Omental fat pad (tissue), 4 donors: ENCODE measurements at places on chromosomes 4 and X. TPM values are rescaled to one million over a fixed set of nuclear protein-coding genes. Genes with fewer than 3 reads are reported as not detected.

GRCh38 chr4:30860978-30861377, 140.8 kb downstream of the PCDH7 start:
- DNase-seq = no peak

GRCh38 chr4:28811025-28811424, 1909.1 kb upstream of the PCDH7 start:
- no peak for DNase-seq

GRCh38 chr4:20323991-20324390, 72.3 kb downstream of the SLIT2 start:
- no peak for DNase-seq

DNA sequence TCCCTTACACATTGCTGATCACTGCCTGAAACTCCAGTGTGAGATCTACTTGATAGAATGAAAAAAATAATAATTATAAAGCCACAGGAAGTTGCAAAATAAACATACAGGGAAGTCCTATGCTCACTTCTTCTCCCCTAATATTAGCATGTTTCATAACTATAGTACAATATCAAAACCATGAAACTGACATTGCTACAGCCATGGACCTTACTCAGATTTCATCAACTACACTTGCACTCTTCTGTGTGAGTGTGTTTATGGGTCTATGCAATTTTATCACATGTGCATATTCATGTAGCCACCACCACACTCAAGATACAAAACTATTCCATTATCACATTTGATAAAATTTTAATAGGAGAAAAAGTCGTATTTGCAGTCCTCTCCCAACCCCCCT, 57.3 kb downstream of the SPINK2 start:
- DNase-seq = no peak

DNA sequence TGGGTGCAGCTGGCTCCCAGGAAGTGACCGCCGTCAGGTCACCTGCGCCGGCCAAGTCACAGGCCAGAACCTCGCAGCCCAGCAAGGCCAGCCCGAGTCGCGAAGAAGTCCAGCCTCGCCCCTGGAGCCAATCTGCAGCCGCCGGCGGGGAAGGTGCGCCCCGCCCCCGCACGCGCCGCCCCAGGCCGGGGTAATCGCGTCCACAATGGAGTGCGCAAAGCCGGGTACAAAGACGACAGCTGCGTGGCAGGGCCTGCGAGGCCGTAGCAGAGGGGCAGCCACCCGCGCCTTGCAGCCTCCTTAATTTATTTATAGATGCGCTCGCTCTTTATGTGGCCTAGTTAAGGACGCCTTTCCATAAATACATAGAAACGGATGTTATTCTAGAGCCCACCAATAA, 139.4 kb upstream of the CPEB2 start:
- no peak for DNase-seq

DNA sequence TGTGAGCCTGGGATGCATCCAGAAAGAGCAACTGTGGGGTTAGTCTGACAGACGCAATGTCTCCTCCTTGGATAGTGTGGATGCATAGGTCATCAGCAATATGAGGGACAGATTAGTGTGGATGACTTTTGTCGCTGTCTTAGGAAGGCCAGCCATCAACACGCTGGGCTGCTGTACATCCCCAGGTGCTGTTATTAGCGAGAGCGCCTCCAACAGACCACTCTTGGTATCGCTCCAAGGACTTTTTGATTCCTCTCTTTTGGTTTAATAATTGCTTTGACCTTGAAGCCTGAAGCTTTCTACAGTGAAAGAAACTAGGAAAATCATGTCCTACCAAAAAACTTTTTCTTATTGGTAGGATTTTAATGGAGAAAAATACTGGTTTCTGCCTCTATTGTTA, 76.7 kb downstream of the TMEM131L start:
- DNase-seq = no peak

GRCh38 chr4:176601124-176601523, 191.6 kb downstream of the VEGFC start:
- DNase-seq = no peak

DNA sequence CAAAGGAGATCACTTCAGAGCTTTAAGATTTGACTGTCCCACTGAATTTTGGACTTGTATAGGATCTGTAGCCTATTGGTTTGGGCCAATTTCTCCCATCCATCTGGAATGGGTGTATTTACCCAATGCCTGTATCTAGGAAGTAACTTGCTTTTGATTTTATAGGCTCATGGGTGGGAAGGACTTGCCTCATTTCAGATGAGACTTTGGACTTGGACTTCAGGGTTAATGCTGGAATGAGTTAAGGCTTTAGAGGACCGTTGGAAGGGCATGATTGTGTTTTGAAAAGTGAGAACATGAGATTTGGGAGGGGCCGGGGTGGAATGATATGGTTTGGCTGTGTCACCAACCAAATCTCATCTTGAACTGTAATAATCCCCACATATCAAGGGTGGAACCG, 73.8 kb downstream of the ZNF518B start:
- DNase-seq = no peak

CCDC120 gene
- total RNA-seq = 2.1 TPM

GPRASP2 gene
- total RNA-seq = 8.5 TPM

PNMA5 gene
- not detected for total RNA-seq

CLTRN gene
- total RNA-seq = not detected
